ENCODE measurements at places on chromosomes 7 and 10.

DNA sequence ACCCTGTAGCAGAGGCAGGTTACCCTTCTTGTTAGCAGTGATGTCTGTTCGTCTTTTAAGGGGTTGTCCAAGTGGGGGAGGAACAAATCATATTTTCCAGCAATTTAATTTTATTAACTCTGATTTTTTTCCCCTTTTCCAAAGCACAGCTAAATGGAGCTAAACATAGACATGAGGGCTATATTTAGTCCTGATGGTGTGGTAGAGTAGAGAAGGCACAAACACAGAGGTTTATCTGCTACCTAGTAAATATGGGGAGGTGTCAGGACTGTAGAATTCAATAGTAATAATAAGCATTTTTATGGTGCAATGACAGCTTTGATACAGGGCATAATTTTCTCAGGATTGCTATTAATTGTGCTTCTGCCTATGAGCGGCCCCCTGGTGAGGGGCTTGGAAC, 22.5 kb downstream of the LRRC4 start:
- DNase-seq, result no peak

- peak; percentile 46 for DNase-seq
Observed at GRCh38 chr10:122126763-122127659, 138.0 kb downstream of the TACC2 start.

DNA sequence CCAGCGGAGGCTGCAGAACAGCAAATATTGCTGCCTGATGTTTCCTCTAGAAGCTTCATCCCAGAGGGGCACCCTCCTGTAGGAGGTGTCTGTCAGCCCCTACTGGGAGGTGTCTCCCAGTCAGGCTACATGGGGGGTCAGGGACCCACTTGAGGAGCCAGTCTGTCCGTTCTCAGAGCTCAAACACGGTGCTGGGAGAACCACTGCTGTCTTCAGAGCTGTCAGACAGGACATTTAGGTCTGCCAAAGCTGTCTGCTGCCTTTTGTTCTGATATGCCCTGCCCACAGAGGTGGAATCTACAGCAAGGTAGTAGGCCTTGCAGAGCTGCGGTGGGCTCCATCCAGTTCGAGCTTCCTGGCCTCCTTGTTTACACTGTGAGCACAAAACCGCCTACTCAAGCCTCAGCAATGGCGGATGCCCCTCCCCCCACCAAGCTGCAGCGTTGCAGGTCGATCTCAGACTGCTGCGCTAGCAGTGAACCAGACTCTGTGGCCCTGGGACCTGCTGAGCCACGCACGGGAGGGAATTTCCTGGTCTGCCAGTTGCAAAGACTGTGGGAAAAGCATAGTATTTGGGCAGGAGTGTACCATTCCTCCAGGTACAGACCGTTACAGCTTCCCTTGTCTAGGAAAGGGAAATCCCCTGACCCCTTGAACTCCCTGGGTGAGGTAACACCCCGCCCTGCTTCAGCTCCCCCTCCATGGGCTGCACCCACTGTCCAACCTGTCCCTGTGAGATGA, 17.7 kb upstream of the MINDY3 start:
- DNase-seq, result peak; percentile 55

GRCh38 chr7:155972247-155972646, 160.0 kb upstream of the SHH start:
- DNase-seq, result peak; percentile 7

DNA sequence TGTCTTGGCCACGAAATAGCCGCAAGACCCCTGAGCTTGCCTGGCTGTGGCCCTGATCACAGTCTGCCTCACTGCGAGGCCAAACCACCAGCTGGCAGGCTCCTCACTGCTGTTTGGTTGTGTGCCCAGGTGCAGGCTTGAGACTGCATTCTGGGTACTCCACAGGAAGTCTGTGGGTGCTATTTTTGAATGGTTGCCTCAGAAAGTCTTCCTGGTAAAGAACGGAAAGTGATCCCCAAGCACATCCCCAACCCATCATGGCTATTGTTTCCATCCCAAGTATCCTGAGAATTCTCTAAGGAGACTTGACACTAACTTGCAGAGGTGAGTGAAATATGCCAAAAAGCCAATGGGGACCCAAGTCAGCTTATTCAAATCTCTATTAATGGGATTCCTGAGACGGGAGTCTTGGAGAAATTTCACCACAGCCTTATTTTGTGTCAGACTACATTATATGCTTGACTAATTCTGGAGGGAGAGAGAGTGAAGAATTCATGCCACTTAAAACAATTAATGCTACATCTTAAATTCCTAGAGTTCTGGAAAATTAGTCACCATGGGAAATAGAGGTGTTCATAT, 170.9 kb downstream of the RAMP3 start:
- DNase-seq, result no peak

- peak; percentile 29 for DNase-seq
Observed at GRCh38 chr10:11894381-11895107, 71.4 kb downstream of the PROSER2 start.

- no peak for DNase-seq
Observed at GRCh38 chr7:129341212-129341611, 93.0 kb upstream of the STRIP2 start.
